ENCODE measurements at places on chromosomes 2 and 18. TPM values are rescaled to one million over a fixed set of nuclear protein-coding genes. Genes with fewer than 3 reads are reported as not detected.

- DNase-seq = peak; percentile 35
- no peak overlapping the region for H3K27ac ChIP-seq
- no peaks in the 10 kb centered on the region for H3K36me3 ChIP-seq
- H3K4me1 ChIP-seq = no peaks in the 10 kb centered on the region
Measured at GRCh38 chr18:23812546-23813440, 123.5 kb downstream of the LAMA3 start.

DNA sequence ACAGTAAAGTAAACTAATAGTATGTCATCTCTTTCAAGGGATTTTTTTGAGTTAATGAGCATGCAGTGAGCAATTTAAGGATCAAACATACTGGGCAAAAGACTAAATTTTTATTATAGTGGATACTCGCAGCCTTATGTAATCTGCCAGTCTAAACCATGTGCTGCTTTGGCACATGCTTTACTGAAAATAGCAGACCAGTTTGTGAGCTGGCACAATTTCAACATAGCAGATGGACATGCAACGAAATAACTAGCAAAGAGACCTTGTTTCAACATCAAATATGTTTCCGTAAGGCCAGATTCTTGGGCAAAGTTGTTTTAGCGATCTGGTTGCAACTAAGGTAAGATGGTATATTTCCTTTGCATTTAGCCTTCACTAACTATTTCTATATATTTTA lies 807.3 kb downstream of the NR4A2 start:
- H3K27ac ChIP-seq = no peak overlapping the region
- H3K4me3 ChIP-seq = no peak overlapping the region
- peak; percentile 6 for DNase-seq
- no peaks in the 10 kb centered on the region for H3K4me1 ChIP-seq
- no peaks in the 10 kb centered on the region for H3K36me3 ChIP-seq

DNA sequence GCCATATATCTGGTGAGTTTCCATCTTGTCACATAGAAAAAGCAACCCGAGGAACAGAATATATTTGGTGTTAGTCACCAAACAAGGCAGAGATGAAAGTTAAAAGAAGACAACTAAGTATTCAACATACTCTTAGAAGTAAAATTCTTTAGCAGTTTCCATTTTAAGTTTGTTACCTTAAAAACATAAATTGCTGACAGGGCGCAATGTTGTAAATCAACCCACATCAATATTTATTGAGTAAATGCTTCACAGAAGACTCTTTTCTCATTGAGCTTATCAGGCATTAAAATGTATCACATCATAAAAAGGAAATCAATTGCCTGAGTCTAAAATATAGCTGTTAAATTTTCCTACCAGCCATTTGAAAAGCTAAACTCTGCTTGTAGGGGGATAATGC lies 603.0 kb downstream of the FBXO15 start:
- H3K4me1 ChIP-seq = no peaks in the 10 kb centered on the region
- H3K36me3 ChIP-seq = no peaks in the 10 kb centered on the region
- H3K27me3 ChIP-seq = no peaks in the 10 kb centered on the region
- no peak overlapping the region for H3K4me3 ChIP-seq

Gene UGT1A10
- total RNA-seq = not detected
